Chondrocyte (in vitro differentiated cells): ENCODE measurements at places on chromosomes 11 and 22. TPM values are rescaled to one million over a fixed set of nuclear protein-coding genes. Genes with fewer than 3 reads are reported as not detected.

Gene SLC1A2
- total RNA-seq = 0.10 to 1.1 TPM (median 0.26 TPM) in 3 replicates

Gene ASPHD2
- total RNA-seq = 5.5 to 6.9 TPM (median 6.8 TPM) in 3 replicates

Gene ABCG4
- 0.80 to 2.5 TPM (median 2.0 TPM) in 3 replicates for total RNA-seq

Gene SLC22A9
- not detected in 3 replicates for total RNA-seq

Gene BATF2
- not detected in 3 replicates for total RNA-seq

Gene RIC3
- 0.12 to 0.41 TPM in 2 of 3 replicates, not detected in the other for total RNA-seq

Gene KDELR3
- total RNA-seq = 127 to 137 TPM (median 134 TPM) in 3 replicates

Gene NXPE2
- 0.36 TPM in 1 of 3 replicates, not detected in the others for total RNA-seq

Gene CNGA4
- 0.17 to 0.22 TPM in 2 of 3 replicates, not detected in the other for total RNA-seq

DNA sequence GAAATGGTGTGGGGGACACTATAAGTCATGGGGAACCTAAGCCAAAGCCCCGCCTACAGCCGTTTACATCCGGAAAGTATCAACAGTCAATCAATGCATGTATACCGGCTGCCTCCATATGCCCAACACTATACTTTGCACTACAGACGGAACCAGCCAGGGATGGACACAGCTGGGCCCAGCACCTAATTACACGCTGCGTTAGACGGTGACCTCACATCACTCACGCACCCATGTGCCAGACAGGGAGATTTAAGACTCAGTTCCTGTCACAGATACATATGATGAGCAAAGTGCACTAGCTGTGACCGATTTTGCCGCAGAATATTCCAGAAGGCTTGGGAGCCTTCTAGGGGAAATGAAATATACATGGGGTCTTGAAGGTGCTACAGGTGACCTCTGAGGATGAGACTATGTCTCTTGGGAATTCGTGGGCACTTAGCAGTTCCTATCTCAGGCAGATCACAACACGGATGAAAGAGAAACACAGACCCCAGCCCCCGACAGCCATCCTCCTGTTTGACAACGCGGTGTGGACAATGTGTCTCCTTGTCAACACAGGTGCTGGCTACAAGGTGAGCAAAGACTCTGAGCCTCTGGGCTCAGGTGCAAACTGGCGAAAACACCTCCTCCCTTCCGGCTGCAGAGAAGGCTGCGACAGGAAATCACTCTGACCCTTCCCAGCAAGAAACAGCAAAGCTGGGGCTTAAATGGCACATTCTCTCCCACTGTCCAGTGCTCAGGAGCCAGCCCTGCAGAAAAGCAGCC, 8.0 kb downstream of the AHNAK start:
- no peak for DNase-seq

- DNase-seq = no peak
Measured at GRCh38 chr22:20952544-20953341, 14.3 kb upstream of the AIFM3 start.

GRCh38 chr22:49330421-49331222, 497.1 kb downstream of the BRD1 start:
- DNase-seq = no peak

DNA sequence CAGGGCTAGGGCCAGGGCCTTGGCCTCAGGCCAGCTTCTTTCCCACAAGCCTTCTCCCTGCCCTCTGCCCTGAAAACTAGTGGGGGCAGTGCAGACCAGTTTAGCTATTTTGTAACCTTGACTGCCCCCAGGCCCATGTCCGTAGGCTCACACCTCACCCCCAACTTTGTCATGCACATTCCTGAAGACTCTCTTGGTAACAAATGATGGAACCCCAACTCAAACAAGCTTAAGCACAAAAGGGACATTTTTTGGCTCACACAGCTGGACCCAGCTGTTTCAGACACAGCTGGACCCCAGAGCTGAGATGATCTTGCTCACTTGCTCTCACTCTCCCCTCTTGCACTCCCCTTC, 46.6 kb downstream of the KCNQ1OT1 start:
- no peak for DNase-seq

- DNase-seq = no peak
Measured at GRCh38 chr11:16953663-16954062, 60.6 kb downstream of the PLEKHA7 start.

GRCh38 chr22:38214302-38215056, 12.7 kb downstream of the MAFF start:
- no peak for DNase-seq

DNA sequence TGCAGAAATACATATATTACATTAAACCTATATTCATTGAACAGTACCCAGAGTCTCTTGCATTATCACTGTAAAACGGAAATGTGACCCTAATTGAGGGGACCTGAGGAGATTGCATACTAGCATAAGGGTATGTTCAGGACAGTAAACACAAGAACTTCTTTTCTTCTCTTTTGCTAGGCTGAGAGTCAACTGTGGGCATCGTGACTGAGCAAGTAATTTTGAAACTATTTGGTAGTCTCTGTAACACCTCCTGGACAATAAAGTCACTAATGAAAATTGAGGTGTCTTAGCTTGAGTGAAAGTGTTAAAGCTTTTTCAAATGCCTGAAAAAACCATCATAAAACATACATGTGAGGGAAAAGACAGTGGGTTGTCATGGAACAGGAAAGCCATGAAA, 90.9 kb downstream of the PDHX start:
- DNase-seq = no peak

DNA sequence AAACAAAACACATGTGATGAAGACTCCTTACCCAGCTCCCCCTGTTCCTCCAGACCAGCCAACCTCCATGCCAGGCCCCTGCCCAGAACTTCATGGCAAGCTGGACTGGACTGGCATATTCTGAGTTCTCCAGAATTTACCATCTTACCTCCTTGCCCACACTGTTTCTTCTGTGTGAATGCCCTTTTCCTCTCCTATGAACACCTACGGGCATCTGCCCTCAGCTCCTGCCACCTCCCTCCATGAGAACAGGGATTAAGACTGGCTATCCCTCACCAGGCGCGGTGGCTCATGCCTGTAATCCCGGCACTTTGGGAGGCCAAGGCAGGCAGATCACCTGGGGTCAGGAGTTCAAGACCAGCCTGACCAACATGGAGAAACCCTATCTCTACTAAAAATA, 6.4 kb upstream of the AIFM3 start:
- no peak for DNase-seq
